Common myeloid progenitor, CD34-positive (primary cell): ENCODE measurements at places on chromosomes 6 and 20.

DNA sequence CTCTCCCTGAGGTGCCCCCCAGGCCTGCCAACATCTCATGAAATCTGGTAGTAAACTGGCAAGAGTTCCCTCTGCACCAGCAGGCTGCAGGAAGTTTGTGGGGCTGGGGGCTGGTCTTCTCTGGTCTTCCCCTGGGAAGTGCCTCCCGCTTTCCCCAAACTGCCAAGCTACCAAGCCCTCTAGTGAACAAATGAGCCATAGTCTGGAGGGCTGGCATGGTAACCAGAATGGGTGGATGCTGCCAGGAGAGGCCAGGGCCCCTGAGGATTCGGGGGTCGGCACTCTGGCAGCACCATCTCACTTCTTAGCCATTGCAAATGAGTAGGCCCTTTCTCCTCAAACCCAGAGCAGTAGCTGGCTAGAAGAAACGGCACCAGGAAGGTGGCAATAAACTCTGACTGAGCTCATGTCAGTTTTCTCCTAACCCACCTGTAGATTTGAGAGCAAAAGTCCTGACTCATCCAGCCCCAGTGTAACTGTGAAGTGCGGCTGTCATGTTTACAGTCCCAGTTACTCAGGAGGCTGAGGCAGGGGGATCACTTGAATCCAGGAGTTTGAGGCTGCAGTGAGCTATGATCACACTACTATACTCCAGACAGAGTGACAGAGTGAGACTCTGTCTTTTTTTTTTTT is 35.9 kb downstream of the ZC3H12D start:
- DNase-seq, result no peak

GRCh38 chr6:159012201-159012600 is 12.2 kb upstream of the RSPH3 start:
- no peak for DNase-seq

- DNase-seq, result no peak
These were observed 11.4 kb upstream of the PBOV1 start for GRCh38 chr6:138229663-138230179.

DNA sequence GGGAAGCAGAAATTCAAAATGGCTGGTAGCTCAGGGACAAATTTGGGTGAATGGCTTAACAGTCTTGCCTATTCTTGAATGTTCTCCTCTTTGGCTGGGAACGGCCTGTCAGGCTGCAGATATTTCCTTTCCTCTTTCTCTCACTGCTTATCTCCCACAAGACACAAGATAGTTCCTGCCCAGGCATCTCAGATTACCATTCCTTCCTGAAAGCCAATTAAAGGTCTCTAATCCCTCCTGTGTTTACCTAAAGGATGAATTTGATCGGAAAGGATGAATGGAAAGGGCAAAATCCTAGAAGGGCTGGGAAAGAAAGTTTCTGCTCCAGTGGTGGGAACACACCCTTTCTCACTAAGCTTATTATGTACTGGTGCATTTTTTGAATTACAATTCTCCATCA is 95.9 kb upstream of the JAG1 start:
- peak; percentile 22 for DNase-seq

GRCh38 chr6:111161650-111162049 is 74.3 kb downstream of the SLC16A10 start:
- no peak for DNase-seq

- no peak for DNase-seq
These were observed 243.3 kb upstream of the MOCS1 start for GRCh38 chr6:40177598-40177997.
